CD4-positive, alpha-beta T cell treated with Interleukin-6 at 100 ng/mL for 8 hours (primary cell): ENCODE measurements at places on chromosomes 13 and 19.

DNA sequence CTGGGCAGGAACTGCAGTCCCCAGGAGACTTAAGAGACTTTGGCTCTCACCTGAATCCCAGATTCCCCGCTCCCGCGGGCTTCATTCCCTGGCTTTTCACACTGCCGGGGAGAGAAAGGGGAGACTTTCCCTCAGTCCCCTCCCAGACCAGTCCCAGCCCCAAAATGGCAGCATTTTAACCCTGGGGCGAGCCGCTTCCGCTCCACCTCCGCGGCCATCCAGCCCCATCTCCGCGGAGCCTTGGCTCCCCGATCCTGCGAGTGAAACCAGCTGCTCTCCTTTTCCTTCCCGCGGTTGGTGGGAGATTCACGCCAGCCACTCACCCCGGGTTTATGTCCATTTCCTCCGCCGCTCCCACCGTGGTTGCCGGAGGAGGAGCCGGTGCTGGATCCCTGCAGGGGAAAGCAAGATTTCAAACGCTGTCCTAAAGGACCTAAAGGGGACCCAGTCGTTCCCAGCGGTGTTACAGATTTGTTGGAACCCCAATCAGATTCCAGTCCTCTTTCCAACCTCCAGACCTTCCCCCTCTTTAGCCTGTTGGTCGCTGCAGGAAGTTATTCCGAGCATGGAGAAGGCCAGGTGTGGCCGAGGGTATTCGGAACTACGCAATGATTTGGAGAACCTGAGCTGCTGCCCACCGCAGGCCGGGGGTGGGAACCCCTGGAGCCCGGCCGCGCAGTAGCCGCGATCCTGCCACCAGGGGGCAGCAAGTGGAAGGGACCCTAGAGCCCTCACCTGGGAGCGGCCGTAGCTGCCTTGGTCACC, 3.4 kb downstream of the DMKN start:
- peak; percentile 60 for DNase-seq

DNA sequence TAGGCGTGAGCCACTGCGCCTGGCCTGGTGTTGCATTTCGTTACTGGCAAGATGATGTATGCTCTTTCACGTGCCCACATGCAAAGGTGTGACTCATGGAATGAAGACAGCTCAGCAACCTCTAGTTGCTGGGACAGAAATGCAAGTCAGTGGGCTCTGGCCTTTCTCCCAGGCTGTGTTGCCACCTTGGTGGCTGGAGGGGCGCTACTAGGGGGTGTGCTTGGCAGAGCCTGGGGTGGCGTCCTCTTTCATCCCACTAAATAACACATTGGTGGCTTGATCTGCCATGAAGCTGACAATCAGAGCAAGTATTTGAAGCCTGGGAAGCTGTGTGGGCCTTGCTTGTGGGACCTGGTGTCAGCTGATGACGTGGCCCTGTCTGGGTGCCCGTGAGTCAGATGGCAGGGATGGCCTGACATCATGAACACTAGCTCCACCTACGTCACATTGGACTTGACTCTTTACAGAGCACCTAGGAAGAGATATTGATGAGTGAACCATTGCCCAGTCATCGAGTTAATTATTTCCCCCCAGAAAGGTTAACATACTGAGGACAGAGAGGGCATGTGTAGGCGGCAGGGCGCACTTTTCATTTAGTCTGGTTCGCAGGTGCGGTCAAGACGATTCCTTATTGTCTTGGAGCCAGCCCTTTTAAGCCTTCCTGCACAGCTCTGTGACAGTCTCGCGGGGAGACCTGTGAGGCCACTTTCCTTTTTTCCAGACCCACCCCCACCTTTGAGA, 154.2 kb downstream of the TM9SF2 start:
- peak; percentile 7 for DNase-seq

DNA sequence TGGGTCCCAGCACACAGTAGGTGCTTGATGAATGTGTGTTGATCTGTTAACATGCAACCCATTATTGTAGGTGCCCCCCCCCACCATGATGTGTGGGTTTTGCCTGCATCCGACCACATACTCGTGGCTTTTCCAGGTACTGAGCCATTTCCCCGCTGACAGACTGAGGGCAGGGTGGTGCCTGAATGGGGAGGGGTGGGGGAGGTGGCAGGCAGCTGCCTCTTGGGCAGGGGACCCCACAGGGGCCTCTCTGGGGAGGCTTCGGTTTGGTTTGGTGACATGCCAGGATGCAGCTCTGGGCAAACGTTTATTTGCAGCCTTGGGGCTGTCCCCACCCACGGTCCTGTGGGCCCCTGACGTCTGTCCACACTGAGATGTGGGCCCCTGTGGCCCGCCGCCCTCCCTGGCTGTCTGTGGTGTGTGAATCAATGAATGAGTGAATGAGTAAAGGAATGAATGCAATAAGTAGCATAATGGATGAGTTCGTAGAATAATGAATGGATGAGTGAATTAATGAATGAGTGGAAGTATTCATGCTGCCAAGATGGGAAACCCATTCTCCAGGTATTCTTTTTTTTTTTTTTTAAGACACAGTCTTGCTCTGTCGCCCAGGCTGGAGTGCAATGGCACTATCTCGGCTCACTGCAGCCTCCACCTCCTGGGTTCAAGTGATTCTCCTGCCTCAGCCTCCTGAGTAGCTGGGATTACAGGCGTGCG, 9.0 kb upstream of the JUND start:
- DNase-seq = peak; percentile 76

- DNase-seq = no peak
Measured at GRCh38 chr13:99577934-99578917, 77.0 kb downstream of the TM9SF2 start.
